ENCODE measurements at places on chromosomes 3 and 15.

DNA sequence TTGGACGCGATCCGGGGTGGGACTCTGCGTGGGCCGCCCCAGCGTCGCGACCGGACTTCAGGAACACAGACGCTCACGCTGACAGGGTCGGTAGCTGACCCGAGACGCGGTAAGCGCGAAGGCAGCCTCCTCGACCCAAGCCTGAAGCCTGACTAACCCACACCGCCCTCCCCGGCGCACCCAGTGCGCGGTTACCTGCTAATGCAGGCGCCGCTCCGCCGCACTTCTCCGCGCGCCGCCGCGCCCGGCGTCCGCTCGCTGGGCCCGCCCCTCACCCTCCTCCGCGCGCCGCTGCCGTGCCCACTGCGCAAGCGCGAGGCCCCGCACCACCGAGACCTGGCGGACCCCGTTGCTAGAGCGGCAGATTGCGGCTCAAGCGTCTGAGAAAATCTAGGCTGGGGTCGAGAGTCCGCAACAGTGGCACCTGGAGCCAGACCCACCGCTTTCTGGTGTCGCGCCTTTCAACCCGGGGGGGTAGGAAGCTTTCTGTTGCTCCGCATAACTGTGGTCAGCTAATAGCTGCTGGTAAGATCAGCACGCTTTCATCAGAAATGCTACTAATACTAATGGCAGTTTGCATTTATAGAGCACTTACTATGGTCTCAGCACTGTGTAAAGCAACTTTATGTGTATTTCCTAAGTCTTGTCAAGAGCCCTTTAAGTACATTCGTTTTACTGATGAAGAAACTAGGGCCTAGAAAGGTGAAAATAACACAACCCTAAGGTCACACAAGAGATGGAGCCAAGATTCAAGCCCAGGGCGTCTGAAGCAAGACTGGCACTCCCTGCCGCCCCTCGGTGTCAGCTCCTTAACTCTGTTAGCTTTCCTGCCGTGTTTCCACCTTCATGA lies at the start of gene TBCCD1:
TBCCD1 (minus strand) TSS at position 268 of the 850 bp plus-strand sequence. CDS start 3,010 bp downstream, outside the sequence.
- peak; percentile 91 for DNase-seq

DNA sequence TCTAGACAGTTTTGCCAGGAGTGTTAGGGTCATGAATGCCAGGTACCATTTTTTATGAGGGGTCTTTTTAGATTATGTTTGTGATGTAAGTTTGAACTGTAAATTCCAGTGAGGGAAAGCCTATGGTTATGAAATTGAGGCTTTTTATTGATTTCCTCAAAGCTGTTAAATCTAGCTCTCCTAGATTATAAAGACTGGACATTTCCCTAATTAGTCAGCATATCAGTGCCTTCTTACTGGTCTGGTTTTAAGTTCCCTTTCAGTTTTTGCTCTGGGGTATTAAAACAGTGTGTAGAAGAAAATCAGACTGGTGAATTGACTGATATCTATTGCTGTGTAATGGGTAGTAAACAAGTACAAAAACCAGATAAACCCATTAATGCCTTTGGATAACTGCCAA lies 39.2 kb downstream of the LRRC49 start:
- no peak for DNase-seq

GRCh38 chr3:65883613-65884012 lies 155.1 kb downstream of the MAGI1 start:
- DNase-seq, result no peak

DNA sequence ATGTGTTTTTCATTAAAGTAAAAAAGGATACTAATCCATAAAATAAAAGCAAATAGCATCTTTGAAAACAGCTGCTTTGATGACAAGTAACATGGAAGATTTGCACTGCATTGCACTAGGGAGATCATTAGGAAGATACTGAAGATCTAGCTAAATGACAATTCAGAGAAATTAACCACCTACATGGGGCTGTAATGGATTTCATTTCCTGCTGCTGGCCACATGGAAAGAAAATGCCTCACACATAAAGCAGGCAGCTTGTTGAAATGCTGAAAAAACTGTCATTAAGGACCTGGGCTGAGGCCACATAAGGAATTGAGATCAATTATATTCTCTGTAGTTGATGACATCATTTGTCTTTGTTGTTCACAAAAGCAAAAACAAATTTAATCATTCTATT lies 94.1 kb downstream of the PYDC2 start:
- no peak for DNase-seq

GRCh38 chr3:122931636-122932035 lies 95.9 kb downstream of the SEMA5B start:
- no peak for DNase-seq

- no peak for DNase-seq
These were observed 130.5 kb downstream of the FOXB1 start for GRCh38 chr15:60134609-60135008.

GRCh38 chr3:45345846-45346580 lies 42.4 kb upstream of the LARS2 start:
- no peak for DNase-seq

DNA sequence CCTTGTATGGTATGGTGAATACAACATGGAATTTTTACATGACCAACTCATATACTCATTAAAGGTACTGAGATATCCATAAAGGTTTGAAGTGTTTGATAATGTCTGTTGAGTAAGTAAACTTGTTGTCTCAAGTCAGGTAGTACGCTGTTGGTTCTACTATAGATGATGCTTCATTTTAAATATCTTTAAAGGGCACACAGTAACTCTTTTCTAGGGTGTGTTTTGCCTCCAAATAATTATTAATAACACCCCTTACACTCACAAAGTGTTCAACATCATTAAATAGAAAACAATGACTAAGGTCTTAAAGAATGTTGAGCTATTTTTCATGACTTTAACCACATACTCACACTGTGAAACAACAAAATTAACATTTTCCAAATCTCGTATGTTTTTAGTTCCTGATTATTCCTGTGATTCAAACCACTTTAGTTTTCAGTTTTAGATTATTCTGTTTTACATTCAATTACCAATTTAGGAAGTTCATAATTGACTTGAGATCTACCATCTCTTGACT lies 220.0 kb upstream of the NANOGP8 start:
- no peak for DNase-seq

DNA sequence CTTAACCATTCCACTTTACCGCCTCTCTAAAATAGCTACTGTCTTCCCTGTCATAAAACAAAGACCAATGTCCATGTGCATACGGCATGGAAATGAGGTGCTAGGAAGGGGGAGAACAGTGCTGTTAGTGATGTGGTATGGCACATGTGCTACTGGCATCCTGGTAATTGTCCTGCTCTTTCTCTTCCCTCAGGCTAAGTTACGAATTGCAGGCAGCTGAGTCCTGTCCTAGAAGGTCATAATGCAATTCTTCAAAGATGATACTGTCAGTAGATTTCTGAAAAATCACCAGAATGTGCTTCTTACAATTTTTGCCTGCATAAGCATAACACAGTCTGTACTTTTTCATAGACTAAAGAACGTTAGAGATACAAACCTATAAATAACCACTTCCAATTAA lies 216.8 kb downstream of the RSL24D1 start:
- DNase-seq, result no peak

GRCh38 chr3:182364723-182365650 lies 428.3 kb upstream of the ATP11B start:
- peak; percentile 77 for DNase-seq

DNA sequence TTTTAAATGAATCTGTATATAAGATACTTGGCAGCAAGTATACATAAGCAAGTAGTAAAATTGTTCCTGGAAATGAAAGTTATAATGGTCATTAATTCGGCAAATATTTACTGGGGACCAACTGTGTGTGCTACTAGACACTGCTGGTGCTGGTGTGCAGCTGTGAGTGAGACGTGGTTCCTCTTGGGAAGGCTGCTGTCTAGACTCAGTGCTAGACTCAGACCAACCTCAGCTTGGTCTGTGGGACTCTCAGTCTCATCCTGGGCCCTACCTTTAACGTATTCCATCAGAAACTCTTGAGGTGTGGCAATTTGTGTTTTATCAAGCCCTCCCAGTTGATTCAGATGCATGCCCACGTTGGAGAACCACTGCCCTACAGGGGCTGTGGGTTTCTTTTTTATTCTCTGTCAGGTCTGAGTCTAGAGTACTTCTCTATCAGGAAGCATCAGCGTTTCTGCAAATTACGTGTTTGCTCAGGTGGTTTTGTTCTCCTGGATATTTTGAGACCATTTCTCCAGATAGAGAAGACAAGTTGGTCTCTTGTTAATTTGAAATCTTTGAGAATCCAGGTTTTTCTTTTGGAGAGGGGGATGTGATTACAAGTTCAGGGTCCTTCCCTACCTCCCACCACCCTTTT lies 6.8 kb downstream of the TLNRD1 start:
- DNase-seq, result no peak

GRCh38 chr3:37993067-37993455 lies 2.5 kb downstream of the VILL start:
- no peak for DNase-seq

GRCh38 chr3:156818890-156819289 lies 7.3 kb upstream of the LEKR1 start:
- DNase-seq, result no peak

- no peak for DNase-seq
These were observed 13.8 kb upstream of the GATA2 start for GRCh38 chr3:128506754-128507153.

- no peak for DNase-seq
These were observed 94.7 kb downstream of the TNIK start for GRCh38 chr3:171365489-171365888.

DNA sequence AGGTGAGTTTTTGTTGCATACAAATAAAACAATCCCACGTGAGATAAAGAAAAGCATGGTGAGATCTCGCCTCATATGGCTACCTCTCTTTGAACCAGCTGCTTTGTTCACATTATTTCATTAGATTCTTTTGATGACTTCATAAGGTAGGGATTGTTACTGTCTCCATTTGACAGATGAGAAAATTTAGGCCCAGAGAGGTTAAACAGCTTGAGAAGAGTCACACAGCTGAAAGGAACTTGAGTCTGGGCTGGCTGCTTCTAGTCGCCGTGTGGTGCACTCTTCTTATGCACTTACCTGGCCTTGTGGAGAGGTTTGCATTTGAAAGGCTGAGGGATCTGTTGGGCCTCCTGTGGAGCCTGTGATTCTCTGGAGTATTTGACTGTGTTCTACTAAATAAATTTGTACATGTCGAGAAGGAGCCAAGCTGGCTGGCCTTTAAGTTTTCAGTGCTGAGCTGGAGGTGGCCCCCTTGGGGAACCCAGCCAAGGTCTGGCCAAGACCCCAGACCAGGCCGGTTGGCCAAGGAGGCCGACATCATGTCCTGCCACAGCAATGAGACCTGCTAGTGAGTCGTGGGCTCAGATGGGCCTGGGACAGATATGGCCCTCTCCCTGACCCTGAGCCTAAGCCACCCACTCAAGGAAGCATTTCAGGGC lies 125.1 kb downstream of the SMAD6 start:
- DNase-seq, result no peak

DNA sequence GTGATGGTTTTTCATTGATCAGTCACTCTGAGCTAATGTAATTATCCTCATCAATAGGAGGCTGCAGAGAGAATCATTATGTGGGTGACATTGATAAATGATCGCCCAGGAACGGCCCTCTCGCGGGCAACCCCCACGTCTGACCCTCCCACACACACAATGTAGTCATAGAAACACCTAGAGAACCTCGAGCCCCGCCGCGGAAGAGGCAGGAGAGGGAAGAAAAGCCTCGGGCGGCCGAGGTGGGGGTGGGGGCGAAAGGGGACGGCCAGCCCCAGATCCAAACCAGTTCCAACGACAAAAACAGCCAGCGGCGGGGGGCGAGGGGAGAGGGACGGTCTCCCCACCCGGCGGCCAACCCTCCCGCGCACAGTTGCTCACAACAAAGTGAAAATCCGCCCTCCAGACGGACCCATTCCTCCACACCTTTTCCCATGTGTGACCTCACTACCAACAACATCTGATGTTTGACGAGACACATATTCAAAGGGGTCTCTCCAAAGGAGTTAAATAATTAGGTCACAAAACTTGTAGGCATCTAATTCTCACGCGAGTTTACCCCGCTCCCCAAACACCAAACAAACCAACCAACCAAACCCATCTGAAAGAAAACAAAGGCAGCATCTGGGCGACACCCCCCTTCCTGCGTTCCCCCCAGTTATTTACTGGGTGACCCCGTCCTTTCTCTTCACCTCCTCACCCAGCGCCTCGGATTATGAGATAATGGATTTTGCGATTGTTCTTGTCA lies 213.0 kb downstream of the MEIS2 start:
- no peak for DNase-seq

DNA sequence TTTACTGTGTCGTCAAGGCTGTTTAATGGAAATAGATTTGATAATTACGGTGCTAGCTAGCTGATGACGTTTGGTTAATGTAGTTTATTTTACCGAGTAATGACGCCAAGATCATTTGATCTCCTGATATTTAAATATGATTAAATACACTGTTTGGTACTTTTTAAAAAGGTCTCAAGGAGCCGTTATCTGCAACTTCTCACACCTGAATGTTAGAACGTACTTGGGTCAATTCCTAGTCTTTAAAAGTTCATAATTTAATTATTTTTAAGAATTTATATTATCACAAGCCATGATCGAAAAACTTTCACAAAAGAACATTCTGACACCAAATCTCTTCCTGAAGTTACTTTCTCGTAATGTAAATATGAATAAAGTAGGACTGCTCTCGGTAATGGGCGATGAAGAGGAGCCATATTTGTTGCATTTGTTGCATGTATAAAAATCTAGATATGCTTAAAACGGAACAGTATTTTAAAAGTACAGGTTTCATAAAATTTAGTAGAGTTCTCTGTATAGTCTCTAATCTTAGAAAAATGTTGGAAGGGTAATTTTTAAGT lies 16.2 kb upstream of the CHD2 start:
- DNase-seq, result no peak

DNA sequence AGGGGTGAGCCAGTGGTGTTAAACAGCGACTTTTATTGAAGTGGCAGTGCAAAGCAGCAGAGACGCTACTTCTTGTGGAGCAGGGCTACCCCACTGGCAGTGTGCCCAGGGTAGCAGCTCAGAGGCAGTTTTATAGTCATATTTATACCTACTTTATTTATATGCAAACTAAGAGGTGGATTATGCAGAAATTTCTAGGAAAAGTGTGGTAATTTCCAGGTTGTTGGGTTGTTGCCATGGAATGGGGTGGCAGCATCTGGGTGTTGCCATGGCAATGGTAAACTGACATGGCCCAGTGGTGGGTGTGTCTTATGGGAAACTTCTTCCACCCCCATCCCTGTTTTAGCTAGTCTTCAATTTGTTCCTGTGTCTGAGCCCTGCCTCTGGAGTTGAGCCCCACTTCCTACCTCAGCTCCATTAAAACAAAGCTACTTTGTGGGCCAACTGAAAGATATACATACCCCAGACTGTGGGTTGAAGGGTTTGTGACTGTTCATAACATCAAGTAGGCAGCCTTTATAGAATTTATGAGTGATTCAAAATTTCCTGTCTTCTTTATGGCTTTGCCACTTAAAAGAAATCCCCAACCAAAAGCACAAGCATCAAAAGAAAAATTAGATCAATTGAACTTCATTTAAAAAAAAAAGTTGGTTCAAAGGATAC lies 60.3 kb downstream of the EBLN2 start:
- DNase-seq, result no peak

DNA sequence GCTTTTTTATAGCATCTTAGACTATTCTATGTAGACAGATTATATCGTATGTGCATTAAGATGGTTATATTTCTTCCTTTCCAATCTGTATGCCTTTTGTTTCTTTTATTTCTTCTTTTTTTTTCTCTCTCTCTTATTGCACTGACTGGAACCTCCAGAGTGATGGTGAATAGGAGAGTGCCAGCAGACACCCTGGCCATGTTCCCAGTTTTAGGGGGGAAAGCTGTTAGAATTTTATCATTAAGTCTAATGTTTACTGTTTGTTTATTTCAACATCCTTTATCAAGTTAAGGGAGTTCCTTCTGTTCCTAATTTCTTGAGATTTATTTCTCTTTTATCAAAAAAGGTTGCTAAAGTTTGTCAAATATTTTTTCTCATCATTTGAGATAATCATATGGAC lies 116.6 kb upstream of the LRTM1 start:
- no peak for DNase-seq

GRCh38 chr3:10471054-10471688 lies 34.2 kb downstream of the ATP2B2 start:
- DNase-seq, result no peak

All from substantia nigra (tissue), 51 donors.